ENCODE measurements at places on chromosomes 5 and 9. TPM values are rescaled to one million over a fixed set of nuclear protein-coding genes. Genes with fewer than 3 reads are reported as not detected.

The GLDC gene
- total RNA-seq = 14.7 TPM

The P4HA2 gene
- 43.8 TPM for total RNA-seq

The HTR1A gene
- not detected for total RNA-seq

The NANS gene
- 71.2 TPM for total RNA-seq

The PRLR gene
- total RNA-seq = not detected

The ZDHHC21 gene
- total RNA-seq = 2.0 TPM

The EGFL7 gene
- 60.0 TPM for total RNA-seq

The GADD45G gene
- total RNA-seq = 0.21 TPM

The NIPAL4 gene
- total RNA-seq = 11.0 TPM

The C5orf58 gene
- total RNA-seq = not detected

The PURA gene
- total RNA-seq = 6.3 TPM

The RFX3 gene
- 1.7 TPM for total RNA-seq

The NMUR2 gene
- total RNA-seq = 0.06 TPM

The CER1 gene
- not detected for total RNA-seq

The DEPDC1B gene
- 19.2 TPM for total RNA-seq

The POLK gene
- total RNA-seq = 9.2 TPM

The FGFR4 gene
- 22.0 TPM for total RNA-seq

The KCNMB1 gene
- not detected for total RNA-seq

The HCN1 gene
- total RNA-seq = not detected

The ROR2 gene
- total RNA-seq = 1.9 TPM

The ARAP3 gene
- total RNA-seq = 6.0 TPM

The FAM221B gene
- total RNA-seq = not detected

The RNF183 gene
- not detected for total RNA-seq

The SPATA31D4 gene
- total RNA-seq = not detected

The OR1B1 gene
- total RNA-seq = not detected

The SOHLH1 gene
- not detected for total RNA-seq

The CNOT8 gene
- total RNA-seq = 38.8 TPM

The MYMK gene
- total RNA-seq = not detected

The ERCC8 gene
- 21.7 TPM for total RNA-seq

The CKMT2 gene
- not detected for total RNA-seq

The SLC23A1 gene
- 1.5 TPM for total RNA-seq

The SPATA31A6 gene
- total RNA-seq = not detected
